ENCODE measurements at places on chromosomes 3 and 15.

- no peak for DNase-seq
Observed at GRCh38 chr3:42712344-42712648, 9.7 kb upstream of the HHATL start.

DNA sequence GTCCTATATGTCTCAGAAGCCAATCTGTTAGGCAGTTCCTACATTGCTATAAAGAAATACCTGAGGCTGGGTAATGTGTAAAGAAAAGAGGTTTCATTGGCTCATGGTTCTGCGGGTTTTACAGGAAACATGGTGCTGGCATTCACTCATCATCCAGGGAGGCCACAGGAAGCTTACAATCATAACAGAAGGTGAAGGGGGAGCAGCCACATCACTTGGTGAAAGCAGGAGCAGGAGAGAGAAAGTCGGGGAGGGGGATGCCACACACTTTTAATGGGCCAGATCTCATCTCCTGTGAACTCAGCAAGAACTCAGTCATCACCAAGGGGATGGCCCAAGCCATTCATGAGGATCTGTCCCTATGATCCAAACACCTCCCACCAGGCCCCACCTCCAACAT, 9.1 kb downstream of the SLC49A4 start:
- no peak for DNase-seq

GRCh38 chr15:34795267-34796081, at the start of gene ACTC1:
ACTC1 (minus strand) TSS chr15:34795549; CDS start chr15:34794808, 741 bp downstream.
- no peak for DNase-seq

- DNase-seq: no peak
Observed at GRCh38 chr3:114904633-114905032, 242.5 kb downstream of the ZBTB20 start.

GRCh38 chr3:129282727-129283327, 4.2 kb downstream of the HMCES start:
- DNase-seq: no peak

DNA sequence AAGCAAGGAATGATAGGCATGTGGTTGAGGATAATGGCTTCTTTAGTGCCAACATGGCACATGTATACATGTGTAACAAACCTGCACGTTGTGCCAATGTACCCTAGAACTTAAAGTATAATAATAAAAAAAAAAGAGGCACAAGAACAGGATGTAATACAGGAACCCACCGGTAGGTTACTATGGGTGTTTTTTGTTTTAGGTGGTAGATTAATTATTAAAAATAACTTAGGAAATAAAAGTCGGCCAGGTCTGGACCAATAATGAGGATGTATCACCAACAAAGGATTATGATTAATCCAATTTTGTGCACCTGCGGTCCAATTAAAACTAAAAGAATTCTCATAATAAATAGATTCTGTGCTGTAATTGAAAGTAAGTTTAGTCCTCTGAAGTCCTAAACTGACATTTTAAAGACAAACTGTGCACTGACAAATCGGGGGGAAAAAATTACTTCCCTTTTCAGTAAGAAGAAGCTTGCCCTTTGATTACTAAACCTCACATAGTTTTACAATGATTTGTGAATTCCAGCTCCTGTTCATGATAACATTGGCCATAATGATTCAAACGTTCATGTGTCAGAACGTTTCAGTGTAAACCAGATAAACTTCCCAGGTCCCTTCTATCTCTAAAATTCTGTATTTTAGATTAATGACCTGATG, 62.2 kb downstream of the CASR start:
- DNase-seq: no peak

GRCh38 chr3:21919383-21919782, 168.4 kb upstream of the ZNF385D start:
- DNase-seq: no peak

DNA sequence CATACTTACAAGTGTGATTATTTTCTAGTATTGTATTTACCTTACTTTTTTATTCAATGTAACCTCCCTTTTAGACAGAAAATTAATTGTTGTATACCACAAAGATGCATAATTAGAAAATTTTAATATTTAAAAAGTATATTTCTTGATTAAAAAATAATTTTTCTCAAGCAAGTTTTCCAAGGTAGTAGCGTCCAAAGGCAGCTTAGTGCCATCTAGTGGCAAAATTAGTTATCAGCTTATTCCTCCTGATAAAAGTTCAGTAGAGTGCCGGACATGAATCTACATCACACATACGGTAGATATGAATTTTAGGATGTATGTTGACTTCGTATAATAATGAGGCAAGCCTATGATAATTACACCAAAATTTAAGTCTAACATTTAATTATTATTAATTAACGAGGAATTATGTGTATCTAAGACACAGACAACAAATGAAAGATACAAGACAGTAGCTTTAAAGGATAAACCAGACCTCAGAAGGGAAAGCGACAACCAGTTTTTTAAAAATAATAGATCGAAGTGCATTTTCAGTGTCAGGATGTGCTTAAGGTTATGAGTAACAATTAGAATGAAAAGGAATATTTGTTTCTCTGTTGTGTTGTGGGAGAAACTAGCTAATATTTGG, 405.9 kb downstream of the ROBO1 start:
- no peak for DNase-seq

DNA sequence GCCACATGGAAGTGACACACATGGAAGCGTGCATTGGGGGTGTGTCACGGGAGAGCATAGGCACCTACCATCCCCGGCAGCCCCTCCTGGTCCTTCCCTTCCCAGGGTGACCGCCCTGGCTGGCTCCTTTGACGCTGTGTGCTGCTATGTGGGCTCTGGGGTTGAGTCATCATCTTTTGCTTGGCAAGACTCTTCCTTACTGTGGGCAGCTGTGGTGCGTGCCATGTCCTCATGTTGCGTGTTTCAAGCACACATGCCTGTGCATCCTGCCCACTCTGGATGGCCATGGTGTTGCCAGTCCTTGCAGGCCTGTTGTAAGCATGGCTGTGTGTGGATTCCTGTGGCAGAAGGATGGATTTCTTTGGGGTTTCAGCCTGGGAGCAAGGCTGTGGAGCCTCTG, 14.0 kb downstream of the PLXNA1 start:
- DNase-seq: no peak

DNA sequence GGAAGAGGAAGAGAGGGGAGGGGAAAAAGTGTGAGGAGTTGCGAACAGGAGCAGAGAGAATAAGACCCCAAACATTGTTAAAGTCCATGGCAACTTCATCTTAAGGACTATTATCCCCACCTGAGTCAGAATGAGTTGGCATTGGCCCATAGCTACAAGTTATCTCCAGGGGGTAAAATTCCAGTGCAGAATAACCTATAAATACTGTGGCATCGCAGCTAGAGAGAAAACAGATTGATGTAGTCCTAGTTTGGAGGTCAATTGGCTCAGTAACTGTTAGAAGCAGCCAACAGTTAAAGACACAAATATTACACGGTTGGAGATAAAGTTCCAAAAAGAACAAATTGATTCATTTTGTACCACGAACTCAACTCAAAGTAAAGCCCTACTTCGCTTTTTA, 313.9 kb upstream of the CCDC54 start:
- no peak for DNase-seq

DNA sequence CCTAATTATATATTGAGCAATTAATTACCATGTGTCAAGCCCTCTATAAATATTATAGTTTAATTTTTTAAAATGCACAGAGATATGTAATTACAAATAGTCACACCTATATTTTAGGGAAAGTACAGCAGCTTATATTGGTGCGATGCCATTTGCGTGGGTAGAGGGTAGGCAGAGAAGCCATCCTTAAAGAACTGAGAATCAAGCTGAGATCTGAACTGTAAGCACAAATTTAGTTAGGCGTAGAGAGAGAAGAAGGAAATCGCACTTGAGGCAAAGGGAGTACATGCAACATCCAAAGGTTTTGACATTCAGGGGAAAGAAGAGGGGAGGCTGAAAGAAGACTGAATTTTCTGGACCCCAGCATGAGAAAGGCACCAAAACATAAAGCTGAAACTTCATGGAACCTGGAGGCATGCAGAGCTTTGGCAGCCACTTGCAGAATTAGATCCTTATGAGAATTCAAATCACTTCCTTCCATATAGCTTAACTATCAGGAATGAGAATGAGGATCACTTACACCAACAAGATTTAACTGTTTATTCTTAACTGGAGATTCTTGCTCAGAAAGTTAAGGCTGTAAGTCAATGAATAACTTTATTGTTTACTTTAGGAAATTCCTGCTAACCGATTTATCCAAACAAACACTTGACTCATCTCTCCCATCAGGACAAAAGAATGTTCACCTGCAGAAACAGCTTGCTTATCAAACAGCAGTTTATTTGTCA, 114.3 kb downstream of the TGFBR2 start:
- no peak for DNase-seq

DNA sequence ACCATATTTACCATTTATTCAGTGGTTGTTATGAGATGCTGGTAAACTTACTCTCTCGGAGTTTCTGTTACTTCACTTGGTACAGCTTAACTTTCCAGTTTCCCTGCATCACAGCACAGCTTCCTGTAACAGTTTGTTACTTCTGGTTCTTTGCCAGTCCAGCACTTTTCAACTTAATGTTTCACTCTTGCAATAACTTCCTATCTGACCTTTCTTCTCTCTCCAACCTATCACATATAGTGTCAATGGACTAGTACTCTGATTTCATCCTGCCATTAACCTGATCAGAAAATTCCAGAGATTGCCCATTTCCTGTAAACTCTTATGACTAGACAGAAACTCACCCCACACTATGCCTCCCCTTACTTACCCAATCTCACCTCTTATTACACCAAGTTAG, 3.9 kb upstream of the ATP11B start:
- DNase-seq: no peak

DNA sequence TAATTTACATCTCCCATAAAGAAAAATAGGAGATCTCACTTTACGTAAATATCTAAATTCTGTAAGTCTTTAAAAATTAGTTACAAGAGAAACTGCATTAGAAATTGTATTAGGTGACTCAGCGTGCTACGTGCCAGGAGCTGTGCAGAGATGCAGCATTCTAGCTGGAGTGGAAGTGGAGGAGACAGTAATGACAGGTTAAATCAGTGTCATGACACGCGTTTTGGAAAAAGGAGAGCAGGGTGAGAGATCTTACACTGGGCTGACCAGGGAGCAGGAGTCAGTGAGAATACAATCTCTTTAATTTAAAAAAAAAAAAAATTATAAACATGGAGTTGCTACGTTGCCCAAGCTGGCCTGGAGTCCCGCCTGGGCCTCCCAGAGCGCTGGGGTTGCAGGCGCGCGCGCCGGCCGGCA, 635 bp downstream of the TUBGCP5 start:
- no peak for DNase-seq

DNA sequence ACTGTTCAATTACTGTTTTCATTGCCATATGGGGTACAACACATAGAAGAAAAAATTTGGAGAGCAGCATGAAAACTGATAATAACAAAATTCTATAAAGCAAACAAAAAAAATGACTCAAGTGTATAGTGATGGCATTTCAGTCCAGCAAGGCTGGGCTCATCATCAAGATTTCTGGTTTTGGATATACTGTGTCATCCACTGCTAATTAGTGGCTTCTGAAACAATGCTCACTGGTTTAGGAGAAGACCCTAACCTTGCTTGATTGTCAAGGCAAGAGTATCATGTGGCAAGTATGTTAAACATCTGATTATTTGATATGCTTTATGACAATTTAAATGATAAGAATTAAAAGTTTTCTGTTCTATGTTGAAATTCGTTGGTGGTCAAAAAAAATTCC, 96.9 kb downstream of the RFX7 start:
- no peak for DNase-seq

DNA sequence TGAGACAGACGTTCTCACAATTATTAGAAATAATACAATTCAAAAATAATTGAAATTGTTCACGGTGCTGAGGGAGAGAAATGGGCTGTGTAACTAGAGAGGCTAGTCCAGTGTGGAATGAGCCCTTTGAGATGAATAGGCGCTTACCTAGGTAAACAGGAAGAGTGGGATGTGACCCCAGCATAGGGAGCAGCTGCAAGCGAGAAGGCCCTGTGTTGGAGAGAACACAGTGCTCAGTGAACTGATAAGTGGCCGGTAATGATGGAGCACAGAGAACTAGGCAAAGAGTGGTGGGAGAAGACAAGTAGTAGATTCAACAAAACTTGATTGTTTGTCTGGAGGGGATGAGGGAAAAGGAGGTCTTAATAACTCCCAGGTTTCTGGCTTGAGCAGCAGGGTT, 103.9 kb downstream of the HCN4 start:
- no peak for DNase-seq

DNA sequence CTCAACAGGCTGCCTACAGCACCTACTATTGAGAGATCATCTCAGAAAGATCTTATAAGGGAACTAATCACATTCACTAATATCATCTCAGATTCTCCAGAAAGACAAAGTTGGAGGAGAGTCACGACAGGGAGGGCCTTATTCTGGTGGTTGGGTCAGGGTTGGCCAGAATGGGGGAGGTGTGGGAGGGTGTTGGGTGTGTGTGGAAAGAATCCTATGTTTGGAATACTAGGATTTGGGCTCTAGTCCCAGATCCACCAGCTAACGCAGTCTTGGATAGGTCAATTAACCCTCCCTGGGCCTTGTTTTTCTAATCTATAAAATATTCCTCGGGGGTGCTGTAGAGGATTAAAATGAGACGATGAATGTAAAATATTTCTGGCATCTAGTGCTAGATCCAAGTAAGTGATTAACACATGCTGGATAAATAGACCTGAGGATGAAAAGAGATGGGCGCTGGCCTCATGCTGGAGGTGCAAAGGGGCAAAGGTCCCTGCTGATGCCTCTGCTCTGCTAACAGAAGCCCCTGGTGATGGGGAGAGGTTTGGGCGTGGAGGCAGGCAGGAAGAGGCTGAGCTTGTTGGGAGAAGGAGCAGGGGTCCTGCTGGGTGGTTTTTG, 67.6 kb upstream of the ETV5 start:
- no peak for DNase-seq

All from stimulated activated CD8-positive, alpha-beta memory T cell treated with anti-CD3 and anti-CD28 coated beads, Interleukin-7, amount 100 ng/mL, for 48 hours (primary cell).